ENCODE measurements at places on chromosomes 12 and 14.

- DNase-seq, result no peak
Observed at GRCh38 chr14:93369713-93370266, 22.8 kb downstream of the COX8C start.

DNA sequence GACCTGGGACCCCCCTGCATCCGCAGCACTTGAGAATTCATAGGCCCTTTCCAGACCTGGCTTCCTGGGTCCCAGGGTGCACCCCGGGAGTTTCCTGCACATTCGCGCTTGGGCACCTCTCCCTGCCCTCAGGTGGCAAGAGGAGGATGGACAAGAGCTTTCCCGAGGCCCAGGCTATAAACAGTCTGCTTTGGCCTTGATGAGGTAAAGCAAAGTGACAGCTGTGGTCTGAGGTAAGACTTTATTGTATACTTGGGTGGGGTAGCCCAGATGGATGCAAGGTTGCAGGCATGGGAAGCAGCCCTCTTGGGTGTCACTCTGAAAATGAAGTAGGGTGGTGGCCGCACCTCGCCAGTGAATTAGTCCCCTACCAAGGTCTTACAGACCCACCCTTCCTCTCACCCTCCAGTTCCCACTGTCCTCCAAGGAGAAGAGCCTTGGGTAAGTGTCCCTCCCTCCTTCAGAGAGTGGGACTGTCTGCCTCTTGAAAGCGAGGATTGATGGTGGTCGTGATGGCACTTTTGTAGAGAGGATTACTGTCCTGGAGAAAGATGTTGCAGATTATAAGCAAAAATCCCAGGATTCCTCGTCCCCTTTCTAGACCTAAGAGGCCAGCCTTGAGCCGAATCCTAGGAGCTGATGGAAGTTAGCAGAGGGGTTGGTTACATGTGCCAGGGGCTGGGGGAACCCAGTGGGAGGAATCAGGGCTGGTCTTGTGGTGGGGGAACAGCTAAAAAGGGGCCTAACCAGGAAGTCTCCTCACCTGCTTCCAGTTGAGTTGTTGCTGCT, 10.6 kb upstream of the CSAD start:
- DNase-seq, result no peak

GRCh38 chr12:89476232-89476631, 48.4 kb downstream of the GALNT4 start:
- DNase-seq, result no peak

DNA sequence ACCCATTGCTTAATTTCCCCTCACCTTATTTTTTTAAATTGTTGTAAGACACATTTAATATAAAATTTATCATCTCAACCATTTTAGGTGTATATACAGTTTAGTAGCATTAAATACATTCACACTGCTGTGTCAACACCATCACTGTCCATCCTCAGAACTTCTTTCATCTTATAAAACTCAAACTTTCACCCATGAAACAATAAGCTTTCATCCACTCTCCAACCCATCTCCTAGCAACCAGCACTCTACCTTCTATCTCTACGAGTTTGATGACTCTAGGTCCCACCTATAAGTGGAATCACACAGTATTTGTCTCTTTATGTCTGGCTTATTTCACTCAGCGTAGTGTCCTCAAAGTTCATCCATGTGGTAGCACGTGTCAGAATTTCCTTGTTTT, 75.5 kb downstream of the TBX3 start:
- no peak for DNase-seq

DNA sequence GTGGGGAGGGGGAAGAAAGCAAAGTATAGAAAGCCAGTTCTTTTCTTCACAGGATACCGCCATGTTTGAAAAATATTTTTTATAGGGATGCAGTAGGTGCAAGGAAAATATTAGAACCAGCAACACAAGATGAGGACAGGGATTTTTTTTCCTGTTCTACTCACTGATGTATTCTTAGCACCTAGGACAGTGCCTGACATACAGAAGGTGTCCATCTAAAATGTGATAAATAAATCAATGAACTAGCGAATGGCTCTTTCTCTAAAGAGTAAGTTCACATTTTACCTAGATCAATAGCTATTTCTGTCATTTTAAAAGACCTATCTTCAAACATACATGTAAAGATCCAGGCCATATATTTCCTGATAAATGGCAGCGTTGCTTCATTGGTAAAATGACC, 18.8 kb downstream of the EGLN3 start:
- no peak for DNase-seq

GRCh38 chr12:18631339-18631738, 106.5 kb downstream of the PLCZ1 start:
- DNase-seq, result no peak

- no peak for DNase-seq
Observed at GRCh38 chr14:64708148-64709004, 4.2 kb downstream of the PLEKHG3 start.

- DNase-seq, result no peak
Observed at GRCh38 chr12:42180990-42181596, 36.4 kb upstream of the GXYLT1 start.

DNA sequence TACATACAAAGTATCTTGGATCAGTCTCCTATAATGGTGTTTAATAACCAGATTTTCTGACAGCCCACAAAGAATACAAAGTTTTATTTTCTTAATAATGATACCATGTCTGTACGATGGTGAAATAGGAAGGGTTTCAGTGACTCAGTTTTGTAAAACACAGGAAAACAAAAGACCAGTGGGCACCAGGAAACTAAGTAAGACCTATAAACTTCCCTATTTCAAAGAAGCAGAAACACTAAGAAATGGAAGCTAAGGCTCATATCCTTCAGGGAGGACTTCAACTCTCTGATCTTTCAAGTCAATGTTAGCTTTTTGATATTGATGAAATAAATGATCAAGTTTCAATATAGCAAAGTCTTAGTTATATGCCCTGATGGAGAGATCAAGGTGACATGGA, 196.0 kb downstream of the DUSP6 start:
- no peak for DNase-seq

- DNase-seq, result no peak
Observed at GRCh38 chr12:13119826-13120225, 16.4 kb upstream of the GSG1 start.

DNA sequence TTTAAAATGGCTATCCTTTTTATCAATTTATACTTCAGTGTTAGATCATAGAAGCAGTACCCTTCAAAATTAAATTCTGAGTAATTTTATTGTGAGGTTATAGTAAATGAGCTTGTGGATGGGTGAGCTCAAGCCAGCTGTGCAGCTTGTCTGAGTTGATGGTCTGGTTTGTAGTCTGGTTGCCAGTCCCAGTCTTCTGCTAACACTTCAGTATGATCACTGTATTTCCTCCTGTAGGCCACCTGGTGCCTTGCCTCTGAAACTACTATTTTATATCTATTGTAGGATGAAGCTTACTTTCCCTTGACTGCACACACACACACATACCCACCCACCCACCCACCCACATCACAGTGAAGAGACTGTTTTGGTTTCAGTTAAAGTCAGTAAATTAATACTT, 496.4 kb downstream of the PCNX1 start:
- no peak for DNase-seq

GRCh38 chr12:49018261-49019119, at the start of gene PRKAG1:
TSS of gene PRKAG1 (minus strand) at chr12:49018776. CDS start at chr12:49018740, 36 bp downstream.
- DNase-seq, result peak; percentile 86

GRCh38 chr12:2805143-2805520, 7.3 kb upstream of the ITFG2 start:
- no peak for DNase-seq

DNA sequence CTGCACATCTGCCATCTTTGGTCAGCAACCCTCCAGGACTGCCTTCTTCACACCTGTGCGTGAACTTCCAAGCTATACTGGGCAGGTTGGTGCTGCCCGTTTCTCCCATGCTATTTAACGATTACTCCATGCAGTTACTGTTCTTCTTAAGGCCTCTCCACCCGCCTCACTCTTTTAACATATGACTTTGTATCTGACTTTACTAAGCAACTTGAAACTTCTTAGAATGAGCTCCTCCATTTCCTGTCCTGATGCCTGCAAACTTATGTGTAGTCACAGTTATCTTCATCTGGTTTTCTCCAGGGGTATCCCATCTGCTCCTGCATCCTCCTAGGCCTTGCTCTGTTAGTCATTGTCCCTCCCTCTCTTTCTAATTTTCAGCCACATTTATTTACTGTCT, 35.7 kb downstream of the PRKCH start:
- DNase-seq, result no peak

DNA sequence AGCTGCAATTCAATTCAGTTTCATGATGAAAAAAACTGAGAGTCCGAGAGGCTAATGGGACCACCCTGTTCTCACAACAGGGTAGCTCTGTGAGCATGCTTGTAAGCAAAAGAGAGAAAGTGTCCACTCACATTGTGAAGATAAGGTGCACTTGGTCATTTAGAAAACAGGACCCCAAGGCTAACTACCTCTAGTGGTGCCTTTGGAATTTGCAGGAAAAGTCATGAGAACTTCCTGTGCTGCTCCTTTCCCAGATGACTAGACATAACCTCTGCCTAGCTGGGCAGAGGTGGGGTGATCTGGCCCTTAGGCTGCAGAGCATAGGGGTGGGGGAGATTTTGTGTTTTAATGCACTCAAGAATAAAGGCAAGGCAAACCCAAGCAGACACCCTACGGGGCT, 118.9 kb downstream of the STAB2 start:
- no peak for DNase-seq

GRCh38 chr12:72295744-72296143, 23.6 kb downstream of the TRHDE start:
- no peak for DNase-seq

DNA sequence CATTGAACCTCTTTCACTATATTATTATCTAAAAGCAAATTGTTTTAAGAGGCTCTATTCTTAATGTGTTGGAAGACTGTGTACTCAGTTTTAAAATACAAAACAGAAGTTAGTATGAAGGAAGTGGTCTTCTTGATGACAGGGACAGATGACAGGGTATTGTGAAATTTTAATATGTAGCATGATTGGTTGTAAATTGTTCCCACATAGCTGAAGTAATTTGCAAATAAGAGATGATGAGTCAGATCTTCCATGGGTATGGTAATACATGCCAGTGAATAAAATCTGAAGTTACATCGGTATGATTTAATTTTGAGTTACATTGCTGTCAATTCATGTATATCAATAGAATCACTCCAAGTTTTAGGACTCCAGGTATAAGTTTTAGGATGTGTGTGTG, 454.8 kb downstream of the AEBP2 start:
- no peak for DNase-seq

GRCh38 chr12:8572507-8572906, 31.8 kb upstream of the CLEC4E start:
- no peak for DNase-seq

GRCh38 chr12:82412246-82412645, 53.9 kb downstream of the METTL25 start:
- no peak for DNase-seq

DNA sequence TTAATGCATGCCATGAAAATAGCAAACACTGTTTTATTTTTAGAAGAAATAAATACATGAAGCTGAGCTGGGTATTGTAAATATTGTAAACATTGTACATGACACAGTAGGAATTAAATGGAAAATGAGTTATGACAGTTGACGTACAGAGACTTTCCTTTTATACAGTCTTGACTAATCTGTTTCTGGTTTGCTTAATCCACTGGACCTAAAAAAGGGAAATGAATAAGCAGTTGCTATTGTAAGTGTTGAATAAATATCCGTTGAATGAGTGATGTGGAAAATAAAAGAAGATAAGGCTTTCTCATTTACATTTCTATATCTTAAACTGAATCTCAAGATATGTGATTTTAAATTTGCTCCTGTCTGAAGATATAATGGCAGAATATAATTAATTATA, 15.0 kb downstream of the PMCH start:
- DNase-seq, result no peak

GRCh38 chr14:92389598-92390158, 66.7 kb downstream of the SLC24A4 start:
- DNase-seq, result no peak

DNA sequence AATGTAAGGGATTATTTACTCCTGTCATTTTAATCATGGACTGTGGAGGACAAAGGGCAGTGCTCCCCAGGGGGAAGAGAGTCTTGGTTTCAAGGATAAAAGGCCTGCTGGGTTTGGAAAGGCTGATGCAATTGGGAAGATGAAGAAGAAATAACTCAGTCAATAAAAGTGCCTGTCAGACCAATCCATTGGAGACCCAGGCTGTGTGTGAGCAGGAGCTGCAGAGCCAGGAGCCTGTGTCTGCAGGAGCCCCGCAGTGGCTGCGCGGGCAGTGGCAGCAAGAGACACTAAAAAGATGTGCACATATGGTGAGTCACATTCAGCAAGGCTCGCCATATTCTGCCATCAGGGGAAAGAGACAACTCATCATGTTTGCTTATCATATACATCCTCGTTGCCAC, 90.4 kb downstream of the CRACR2A start:
- no peak for DNase-seq

- no peak for DNase-seq
Observed at GRCh38 chr14:99718031-99718810, 34.1 kb downstream of the CYP46A1 start.

DNA sequence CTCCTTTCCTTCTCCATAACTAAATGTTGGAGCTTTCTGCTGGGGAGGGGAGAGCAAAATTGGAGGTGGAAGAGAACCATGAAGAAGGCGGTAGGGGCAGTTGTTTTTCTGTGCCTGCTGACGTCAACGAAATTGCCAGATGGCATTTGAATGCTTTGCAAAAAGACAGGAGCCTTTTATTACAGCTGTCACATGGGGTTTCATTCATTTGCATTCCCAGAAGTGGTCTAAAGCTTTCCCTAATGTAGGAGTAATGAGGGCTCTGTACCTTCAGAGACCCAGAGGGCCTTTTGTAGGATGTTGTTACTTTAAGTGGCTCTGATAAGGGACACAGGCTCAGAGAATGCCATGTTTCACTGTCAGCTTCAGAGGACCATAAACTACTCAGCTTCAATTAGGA, 107.1 kb upstream of the SLCO1C1 start:
- no peak for DNase-seq

DNA sequence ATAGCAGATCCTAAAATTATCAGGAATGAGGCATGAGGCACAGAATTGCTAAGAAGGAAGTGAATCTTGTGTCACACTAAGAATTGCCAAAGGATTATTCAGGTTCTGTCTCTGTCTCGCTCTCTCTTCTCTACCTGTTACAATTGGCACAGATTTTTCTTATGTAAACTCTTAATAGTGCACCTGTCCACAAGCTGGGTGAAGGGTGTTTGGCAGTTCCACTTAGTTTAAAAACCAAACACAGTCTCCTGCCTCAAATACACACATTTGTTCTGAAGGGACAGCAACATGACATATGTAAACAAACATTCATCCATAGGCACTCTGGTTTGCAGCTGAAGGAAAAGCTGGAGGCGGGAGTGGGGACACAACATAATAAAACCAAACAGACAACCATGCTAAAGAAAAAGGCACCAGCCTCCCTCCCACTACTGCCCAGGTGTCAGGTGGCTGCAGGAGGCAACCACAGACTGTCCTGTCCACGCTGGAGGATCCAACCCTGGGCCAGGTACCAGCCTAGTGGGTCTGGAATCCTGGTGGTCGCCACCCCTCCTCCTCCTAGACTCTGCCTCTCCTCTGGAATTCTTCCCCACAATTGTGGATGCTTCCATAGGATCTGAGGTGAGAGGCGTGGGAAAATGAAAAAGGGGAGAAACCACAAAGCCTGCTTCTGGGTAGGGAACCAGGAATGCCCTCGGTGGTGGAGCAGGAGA, 81.2 kb downstream of the TMEM260 start:
- no peak for DNase-seq

DNA sequence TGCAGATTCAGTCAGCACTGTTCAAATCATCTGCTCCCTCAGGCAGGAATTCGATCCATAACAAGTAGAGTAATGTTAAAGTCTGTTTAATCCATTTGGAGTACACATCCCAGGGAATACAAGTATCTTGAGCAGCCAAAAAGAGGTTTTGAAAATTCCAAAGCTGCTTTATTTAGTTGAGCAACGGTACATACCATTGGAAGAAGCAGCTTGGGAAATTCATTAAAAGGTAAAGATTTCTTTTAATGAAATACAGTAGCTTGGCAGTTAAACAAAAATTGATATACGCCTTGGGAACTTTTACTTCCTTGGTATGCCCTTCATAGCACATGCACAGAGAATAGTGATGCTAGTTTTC, 153.8 kb downstream of the LRIG3 start:
- DNase-seq, result no peak

Measured in stimulated activated CD4-positive, alpha-beta T cell treated with anti-CD3 and anti-CD28 coated beads, TNF-alpha, amount 100 ng/mL, for 48 hours (primary cell).